HS-5 (cell line): ENCODE measurements at places on chromosomes 2 and 18.

DNA sequence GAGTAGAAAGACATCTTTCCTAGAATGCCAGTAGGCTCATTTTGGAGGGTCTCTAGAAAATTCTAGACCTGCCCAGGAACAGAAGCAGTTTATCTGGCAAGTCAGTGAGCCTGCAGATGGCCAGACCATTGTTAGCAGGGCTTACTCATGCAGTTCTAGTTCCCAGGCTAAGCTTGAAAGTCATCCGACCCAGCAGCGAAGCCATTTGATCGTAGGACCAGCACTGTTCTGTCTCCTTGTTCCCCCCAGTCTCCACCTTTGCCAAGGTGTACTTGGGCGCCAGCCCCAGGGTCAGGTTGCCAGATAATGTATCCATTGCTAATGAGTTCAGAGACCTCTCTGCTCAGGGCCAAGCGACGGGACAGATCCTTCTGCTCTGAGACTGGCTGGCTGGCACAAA lies 70.1 kb downstream of the EPAS1 start:
- DNase-seq = no peak

- peak; percentile 82 for DNase-seq
Measured at GRCh38 chr2:97900806-97901205, 94.9 kb downstream of the TMEM131 start.

- DNase-seq = no peak
Measured at GRCh38 chr18:24228667-24229041, 89.8 kb downstream of the CABYR start.

GRCh38 chr2:173997753-173998152 lies 32.6 kb upstream of the SP3 start:
- DNase-seq = no peak

DNA sequence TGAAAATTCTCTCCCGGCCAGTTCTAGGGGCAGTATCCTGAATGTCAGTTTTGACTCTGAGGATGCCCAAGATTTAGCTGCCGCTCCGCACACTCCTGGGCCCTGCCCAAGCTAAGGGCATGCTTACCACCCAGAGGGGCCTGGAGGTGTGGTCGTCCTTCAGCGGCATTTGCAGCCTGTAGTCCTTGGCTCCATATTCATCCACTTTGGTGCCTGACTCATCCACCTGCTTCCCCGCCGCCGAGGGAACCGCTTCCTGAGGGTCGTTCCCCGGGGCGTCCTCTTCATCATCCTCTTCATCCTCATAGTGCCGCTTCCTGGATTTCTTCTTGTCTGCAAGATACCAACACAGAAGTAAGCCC lies 577 bp downstream of the ERCC3 start:
- no peak for DNase-seq

- DNase-seq = no peak
Measured at GRCh38 chr2:143524559-143525401, 395.6 kb downstream of the ARHGAP15 start.

DNA sequence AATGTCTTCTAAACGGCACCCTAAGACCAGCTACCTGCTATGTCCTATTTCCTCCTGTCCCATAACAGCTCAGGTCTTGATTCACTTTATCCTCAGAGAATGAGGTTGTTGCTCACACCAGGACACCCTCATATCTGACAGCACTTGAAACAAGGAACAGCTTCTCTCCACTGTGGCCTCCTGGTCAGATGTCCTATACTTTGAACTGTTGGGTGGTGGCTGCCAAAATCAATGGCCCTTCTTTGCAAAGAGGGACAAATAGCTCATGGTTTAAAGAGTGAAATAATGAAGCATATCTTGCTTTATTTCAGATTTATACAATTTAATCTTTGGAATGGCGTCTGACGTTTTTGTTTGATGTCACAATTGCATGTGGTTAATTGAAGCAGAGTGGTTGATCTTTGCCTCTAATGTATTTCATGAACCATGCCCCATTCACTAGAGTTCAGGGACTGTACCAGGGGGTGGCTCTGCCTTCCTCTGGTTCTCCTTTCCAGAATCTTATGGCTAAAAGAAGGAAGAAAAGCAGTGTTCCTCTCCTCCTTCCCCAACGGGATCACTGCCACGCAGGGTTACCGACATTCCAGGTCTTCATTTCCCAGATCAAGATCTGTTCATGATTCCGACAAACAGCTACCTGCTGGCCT lies 24.1 kb upstream of the ZCCHC2 start:
- no peak for DNase-seq

GRCh38 chr2:29325544-29325943 lies 210.3 kb downstream of the CLIP4 start:
- DNase-seq = no peak

GRCh38 chr18:8562070-8562469 lies 47.2 kb upstream of the RAB12 start:
- no peak for DNase-seq

DNA sequence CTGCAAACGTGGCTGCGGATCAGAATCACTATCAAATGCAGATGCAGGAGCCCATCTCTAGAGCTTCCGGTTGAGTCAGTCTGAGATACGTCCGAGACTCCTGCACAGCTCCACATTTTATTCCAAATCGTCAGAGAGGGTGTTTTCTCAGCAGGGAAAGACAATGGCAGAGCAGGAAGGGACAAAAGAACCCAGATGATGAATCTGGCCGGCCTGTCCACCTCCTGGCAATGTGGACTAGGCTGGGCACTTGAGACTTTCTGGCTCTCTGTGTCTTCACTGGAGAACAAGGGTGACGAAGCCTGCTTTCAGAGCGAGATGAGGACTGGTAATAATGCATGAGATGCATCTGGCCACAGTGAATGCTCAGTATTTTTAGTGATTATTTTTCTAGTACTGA lies 255.9 kb upstream of the MYT1L start:
- no peak for DNase-seq

DNA sequence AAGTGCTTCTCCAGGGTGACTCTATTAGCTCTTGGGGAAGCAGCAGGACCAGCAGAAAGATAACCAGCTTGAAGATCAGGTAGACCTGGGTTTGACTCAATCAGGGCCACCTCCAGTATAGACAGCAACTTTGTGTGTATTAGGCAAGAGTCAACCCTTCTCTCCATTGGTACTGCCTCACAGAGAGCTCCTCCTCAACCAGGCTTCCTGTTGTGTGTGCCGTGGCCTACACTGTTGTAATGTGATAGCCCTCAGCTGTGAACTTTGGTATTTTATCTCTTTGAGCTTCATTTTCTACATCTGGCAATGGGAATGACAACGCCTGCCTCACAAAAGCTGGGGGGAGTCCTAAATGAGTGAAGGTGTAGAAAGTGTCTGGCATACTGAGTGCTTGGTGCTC lies 17.0 kb upstream of the MAP3K20 start:
- no peak for DNase-seq

DNA sequence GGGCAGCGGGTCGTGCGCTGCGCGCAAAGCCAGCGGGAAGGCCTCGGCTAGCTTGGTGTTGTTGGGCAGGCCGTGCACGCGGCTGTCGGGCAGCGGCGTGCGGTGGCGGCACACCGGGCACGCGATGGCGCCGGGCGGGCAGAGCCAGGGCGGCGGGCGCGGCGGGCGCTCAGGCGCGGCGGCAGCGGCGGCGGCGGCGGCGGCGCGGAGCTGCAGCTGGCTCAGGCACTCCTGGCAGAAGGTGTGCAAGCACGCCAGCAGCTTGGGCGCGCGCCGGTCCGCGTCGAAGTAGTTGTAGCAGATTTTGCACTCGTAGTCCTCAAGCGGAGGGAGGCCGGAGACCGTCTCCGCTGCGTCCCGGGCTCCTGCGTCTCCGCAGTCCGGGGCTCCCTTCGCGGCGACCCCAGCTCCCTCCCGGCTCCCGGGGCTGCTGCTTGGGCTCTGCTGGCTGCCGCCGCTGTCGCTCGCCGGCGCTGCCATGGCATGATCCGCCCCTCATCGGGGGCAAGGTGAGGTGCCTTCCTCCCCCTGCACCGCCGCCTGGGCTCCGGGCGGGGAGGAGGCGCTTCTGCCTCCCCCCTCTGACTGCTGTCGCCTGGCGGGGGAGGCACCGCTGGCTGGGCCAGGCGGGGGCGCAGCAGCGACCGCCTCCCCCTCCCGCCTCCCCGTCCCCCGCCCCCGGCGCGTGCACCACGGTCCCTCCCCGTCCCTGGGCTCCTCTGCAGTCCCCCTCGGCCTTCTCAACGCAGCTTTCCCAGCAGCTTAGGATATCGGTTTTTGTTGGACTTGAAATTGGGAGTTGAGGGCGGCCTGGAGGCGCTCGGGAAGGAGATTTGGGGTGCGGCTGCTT lies 21.0 kb upstream of the PAX3 start:
- no peak for DNase-seq

- DNase-seq = no peak
Measured at GRCh38 chr2:122481244-122481622, 725.8 kb downstream of the TSN start.

DNA sequence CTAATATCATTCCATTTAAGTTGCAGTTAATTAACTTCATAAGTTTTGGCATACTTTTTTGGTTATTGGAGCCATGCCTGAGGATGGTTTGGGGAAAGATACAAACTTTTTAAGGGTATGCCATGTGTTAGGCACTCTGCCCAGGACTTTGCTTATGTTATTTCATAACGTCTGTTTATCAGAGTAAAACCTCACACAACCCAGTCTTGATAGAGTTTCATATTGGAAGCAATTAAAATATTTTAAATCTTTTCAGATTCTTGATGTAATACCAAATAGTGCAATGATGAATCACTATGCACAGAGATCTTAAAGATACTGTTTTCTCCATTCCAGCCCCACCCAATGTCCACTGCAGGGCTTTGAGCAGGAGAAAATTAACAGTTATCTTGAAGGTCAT lies 529.1 kb upstream of the HNMT start:
- peak; percentile 82 for DNase-seq

DNA sequence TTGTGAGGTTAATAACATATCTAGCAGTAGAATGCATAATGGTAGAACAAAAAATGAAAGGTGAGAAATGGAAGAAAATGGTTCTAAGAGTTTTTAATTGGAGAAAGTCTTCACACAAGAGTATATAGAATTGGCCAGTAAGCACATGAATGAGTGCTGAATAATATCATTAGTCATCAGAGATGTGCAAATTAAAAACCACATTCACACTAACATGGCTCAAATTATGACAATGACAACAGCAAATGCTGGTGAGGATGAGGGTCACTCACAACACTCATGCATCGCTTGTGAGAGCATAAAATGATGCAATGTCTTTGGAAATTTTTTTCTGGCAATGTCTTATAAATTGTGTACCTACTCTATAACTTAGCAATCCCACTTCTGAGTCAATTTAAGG lies 1355.4 kb upstream of the ACVR2A start:
- peak; percentile 5 for DNase-seq

DNA sequence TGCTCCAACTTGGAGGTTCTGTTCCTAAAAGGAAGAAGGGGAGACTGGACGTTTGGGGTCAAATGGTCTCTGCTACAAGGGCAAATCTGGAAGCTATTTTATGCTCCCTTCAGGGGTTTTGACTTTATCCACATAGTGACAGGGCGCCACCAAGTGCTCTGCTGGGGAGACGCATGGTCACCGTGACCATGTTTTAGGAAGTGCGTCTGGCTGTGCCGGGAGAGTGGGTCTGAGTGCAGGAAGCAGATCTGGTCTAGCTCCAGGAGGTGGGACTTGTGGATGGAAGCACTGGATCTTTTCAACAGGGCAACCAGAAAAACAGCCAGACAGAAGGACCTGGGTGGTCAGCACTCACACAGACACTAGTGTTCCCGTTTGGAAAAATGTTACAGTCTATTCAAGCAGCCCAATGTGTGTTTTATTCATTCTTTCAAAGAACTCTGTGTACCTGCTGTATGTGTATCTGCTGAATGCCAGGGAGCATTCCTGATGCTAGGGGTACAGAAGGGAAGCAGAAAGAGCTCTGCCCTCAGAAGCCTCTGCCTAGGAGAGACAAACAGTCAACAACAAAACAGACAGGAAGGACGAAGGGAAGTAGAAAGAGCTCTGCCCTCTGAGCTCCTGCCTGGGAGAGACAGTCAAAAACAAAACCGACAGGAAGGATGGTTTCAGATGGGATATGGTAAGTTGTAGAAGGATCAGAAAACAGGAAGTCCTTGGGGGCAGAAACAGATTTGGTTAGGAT lies 14.3 kb downstream of the IMPA2 start:
- no peak for DNase-seq

GRCh38 chr18:8298186-8298585 lies 311.1 kb upstream of the RAB12 start:
- no peak for DNase-seq

DNA sequence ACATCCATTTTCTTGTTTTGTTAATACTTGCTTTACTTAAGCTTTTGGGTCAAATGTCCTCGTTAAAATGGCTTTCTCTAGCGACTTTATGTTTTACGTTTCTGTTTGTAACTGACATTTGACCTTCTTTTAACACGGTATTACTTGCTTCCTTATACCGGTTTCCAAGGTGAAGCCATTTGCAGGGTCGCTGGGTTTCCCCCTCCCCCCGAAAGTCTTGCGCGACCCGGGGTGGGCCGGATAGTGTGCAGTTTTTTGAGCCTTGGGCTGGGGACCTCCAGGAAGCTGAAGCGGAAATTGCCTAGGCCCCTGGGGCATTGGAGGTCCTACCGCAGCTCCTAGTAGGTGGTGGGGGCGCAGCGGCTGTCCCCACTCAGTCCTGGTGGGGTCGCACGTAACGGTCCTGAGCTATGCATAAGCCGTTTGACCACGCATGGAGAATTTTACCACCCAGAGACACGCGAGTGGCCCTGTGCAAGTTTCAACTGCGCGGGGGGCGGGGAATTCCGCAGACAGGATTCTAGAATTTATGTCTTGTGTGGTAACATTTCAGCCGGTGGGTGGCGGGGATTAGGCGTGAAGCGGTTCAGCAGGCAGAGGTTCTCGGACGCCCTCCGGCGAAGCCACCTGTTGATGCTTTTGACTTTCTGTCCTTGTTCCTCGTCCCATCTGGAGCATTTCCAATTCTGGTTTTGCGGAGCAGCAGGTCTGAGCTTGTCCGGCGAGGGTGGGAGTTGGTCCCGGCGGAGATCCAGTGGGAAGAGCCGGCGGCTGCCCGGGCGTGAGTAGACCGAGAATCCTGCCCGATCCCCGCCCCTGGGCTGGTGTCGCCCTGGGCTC lies 2.4 kb downstream of the CFLAR start:
- peak; percentile 66 for DNase-seq

GRCh38 chr2:188884046-188884445 lies 90.1 kb upstream of the COL3A1 start:
- DNase-seq = peak; percentile 20

DNA sequence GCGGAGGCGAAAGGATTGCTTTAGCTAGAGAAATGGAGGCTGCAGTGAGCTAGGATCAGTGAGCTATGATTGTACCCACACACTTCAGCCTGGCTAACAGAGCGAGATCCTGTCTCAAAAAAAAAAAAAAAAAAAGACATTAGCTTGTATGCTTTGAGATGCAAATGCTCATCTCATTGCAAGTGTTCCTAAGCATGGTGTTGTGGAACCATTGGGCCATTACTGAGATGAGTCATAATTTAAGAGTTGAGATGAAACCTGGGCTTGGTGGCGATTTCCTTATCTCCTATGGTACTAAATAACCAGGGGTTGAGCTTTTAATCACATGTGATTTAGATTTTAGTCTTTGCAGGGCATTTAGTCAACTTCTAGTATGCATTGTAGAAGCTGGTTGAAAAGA lies 2.2 kb downstream of the PLEKHA3 start:
- DNase-seq = no peak

DNA sequence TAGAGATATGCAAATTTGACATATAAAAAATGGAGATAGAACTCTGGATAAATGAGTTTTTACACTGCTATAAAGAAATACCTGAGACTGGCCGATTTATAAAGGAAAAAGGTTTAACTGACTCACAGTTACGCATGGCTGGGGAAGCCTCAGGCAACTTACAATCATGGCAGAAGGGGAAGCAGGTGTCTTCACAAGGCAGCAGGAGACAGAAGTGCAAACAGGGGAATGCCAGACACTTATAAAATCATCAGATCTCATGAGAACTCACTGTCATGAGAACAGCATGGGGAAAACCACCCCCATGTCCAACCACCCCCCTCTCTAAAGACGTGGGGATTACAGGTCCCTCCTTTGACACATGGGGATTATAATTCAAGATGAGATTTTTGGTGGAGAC lies 1540.2 kb upstream of the SLC39A10 start:
- no peak for DNase-seq
